ENCODE measurements at places on chromosomes 7 and 10.

GRCh38 chr7:66297579-66297978 lies 92.4 kb downstream of the TPST1 start:
- no peak for DNase-seq

DNA sequence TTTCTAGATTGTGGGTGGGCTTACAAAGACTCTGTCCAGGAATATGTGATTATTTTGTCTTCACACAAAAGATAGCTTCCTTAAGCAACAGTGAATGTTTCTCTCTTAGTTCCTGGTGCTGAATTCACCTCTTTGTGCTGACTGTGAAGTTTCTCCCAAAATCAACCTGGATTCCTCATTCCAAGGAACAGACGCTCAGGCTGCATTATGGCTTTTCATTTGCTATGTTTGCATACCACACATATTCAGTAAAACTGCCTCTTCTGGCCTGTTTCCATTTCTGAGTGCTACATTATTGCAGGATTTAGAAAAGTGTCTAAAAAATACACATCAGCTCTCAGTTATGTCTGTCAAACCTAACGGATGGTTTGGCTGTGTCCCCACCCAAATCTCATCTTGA lies 21.5 kb downstream of the MACROH2A2 start:
- DNase-seq = no peak

DNA sequence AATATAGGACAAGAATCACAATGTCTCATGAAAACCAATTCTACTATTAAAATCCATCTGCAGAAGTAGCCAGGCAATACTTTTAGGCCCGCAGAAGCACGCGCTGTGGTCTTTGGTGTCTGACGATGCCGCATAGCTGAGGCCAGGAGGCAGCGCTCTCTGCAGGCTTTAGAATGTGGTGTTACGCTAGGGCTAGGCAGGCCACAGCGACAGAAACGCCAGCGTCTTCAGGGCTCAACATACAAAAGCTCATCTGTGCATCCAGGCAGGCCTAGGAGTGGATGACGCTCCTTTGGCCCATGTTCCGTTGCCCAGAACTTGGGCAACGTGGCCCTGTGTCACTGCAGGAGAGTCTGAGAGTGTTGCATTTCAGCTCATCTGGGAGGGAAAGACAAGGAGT lies 601.1 kb upstream of the FOXK1 start:
- DNase-seq = no peak

DNA sequence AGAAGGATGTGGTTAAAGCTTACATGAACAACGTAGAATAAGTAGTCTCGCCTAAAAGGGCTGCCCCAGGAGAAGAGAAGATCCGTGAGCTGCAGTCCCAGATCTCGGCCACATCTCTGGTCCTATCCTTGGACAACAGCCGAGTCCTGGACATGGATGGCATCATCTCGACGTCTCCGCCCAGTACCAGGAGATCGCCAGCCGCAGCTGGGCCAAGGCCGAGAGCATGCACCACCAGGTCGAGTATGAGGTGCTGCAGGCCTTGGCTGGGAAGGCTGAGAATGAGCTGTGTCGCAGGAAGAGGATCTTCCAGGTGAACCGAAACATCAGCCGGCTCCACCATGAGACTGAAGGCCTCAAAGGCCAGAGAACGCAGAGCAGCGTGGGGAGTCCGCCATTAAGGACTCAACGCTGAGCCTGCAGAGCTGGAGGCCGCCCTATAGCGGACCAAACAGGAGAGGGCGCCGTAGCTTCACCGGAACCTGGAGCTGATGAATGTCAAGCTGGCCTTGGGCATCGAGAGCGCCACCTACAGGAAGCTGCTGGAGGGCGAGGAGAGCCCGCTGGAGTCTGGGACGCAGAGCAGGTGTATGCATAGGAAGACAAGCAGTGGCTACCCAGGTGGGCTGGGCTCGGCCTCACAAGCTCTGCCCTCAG lies 22.2 kb downstream of the LIPK start:
- peak; percentile 62 for DNase-seq

DNA sequence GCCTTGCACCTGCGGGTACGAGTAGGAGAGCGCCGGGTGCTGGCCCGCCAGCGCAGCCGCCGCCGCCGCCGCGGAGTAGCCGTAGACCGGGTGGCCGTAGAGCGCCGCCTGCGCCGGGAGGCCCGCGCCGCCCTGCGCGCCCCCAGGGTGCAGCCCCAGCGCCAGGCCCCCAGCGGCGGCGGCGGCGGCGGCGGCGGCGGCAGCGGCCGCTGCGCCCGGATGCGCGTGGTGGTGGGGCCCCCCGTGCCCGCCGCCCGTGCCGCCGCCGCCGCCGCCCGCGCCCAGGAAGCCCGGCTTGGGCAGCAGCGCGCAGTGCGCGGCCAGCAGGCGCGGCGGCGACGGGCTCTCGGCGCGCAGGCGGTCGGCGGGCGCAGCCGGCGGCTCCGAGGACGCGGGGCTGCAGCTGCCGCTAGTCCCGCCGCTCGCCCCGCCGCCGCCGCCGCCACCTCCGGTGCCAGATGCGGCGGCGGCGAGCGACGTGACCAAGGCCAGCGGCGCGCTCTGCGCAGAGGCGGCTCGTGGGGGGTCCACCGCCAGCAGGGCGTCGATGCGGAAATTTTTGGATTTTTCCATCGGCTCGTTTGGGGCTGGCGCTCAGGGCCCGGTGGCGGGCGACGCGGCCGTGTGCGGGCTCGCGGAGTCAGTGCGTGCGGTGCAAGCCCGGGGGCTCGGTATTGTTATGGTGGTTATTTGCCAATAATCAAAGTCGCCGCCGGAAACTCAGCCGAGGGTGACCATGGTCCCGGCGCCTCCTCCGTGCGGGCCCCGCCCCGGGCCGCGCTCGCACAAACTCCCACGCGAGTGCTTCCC lies 480 bp downstream of the MNX1 start:
- no peak for DNase-seq

GRCh38 chr10:34121781-34122622 lies 693.1 kb downstream of the PARD3 start:
- no peak for DNase-seq

- no peak for DNase-seq
Observed at GRCh38 chr10:25226775-25227682, 52.2 kb downstream of the GPR158 start.

DNA sequence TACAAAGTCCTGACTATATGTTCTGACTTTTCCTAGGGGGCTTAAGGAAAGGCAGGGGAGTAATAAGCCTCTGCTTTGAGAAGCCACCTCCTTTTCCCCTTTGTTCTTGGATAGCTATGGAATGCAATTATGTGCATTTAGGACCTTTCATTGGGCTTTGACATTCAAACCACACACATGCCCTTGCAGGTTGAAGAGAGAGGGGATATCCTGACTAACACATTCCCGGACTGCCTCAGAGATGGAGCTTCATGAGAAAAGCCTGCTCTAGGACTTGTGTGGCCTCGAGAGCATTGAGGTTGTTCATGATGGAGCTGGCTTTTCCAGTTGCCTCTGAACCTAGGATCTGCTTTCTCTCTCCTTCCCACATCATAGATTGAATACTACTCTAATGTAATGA lies 694.5 kb downstream of the LRMDA start:
- no peak for DNase-seq

DNA sequence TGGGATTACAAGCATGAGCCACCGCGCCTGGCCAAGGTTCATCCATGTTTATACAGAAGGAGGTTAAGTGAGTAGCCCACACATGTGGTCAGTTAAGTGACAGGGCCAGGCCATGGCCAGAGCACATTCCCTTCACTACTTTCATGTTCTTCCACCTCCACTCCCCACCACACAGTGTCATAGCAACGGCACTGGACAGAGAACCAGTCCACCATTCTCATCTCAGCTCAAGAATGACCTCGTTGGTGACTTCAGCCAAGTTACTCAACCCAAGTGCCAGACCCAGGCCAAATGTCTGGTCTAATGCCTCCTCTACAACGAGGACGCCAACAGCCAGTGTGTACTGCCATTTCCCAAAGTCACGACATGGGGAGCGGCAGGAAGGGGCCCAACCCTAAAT lies 62.4 kb downstream of the INHBA start:
- no peak for DNase-seq

DNA sequence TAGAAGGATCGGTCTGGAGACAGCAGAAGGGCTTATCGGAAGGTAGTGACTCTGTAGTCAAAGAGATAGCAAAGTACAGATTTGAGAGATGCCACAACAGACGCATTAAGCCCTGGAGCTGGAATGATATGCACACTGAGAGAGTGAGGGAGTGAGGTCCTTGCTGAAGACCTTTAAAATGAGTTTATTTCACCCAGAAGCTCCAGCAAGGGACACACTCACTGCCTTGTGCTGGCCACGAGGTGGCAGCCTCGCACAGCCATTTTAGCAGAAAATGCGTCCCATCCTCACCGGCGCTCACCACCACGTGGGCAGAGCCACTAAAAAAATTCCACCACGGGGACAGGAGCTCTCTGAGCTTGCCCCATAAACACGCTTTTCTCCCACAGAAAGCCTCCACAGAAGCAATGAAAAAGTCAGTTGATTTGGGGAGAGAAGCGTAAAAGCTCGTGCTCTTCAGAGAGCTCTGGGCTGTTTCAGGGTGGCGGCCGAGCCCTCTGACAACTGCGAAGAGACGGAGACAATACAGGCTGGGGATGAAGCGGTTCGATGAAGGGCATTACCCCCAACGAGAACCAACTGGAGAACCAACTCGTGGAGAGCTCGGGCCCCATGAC lies 163.0 kb upstream of the KLF14 start:
- peak; percentile 65 for DNase-seq

DNA sequence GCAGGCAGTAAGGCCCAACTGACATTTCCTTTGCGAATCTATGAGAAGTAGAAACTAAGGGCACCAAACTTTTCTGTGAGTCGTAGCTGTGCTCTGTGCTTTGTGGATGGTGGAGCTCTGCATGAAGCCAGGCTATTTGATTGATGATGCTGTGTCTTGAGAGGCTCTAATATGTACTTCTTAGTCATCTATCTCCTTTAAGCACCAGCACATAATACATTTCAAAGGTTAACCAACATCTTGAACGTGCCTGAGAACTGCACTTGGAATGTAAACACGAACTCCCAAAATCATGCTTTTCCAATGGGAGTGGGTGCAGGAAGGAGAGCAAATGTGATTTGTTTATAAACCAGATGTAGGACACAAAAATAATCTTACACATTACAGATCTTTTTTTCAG lies 411.6 kb downstream of the PARD3 start:
- DNase-seq = no peak

- DNase-seq = no peak
Observed at GRCh38 chr7:127652333-127653248, 597 bp downstream of the SND1 start.

DNA sequence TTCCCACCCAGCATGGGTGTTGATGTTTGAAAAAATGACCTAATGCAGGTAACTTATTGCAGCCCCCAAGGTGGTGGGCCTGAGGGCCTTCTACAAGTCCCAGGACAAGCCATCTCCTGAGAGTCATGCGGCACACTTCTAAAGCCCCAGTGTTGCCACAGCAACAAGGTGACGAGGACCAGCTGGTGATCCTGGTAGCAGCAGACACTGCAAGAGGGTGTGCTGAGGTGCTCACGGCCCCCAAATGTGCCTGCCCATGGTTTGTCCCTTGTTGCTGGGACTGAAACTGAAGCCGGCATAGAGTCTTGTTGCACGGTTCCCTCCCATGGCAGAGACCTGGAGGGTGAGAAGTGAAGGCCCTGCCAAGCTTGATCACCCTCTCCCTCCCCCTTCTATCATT lies 333.2 kb upstream of the MGMT start:
- no peak for DNase-seq

- DNase-seq = no peak
Observed at GRCh38 chr10:6089334-6090219, 743 bp downstream of the RBM17 start.

All from stimulated activated CD4-positive, alpha-beta T cell treated with anti-CD3 and anti-CD28 coated beads, Interleukin-12 subunit alpha, Interleukin-12 subunit beta, amount 100 ng/mL, for 48 hours (primary cell).